Brain pericyte (primary cell): ENCODE measurements at places on chromosomes 5 and 9.

- DNase-seq = no peak
These were observed 57.4 kb downstream of the THBS4 start for GRCh38 chr5:80092486-80093107.

GRCh38 chr5:32249668-32250067 lies 63.1 kb downstream of the MTMR12 start:
- no peak for DNase-seq

GRCh38 chr5:156375895-156376495 lies 49.0 kb downstream of the SGCD start:
- no peak for DNase-seq

DNA sequence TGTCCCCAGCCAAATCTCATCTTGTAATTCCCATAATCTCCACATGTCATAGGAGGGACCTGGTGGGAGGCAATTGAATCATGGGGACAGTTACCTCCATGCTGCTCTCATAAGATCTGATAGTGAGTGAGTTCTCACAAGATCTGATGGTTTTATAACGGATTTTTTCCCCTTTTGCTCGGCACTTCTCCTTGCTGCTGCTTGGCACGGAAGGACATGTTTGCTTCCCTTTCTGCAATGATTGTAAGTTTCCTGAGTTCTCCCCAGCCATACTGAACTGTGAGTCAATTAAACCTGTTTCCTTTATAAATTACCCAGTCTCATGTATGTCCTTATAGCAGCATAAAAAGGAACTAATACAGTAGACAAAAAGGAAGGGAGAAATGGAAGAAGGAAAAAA lies 76.7 kb upstream of the CCNG1 start:
- DNase-seq = no peak

- no peak for DNase-seq
These were observed 155.0 kb downstream of the TLE1 start for GRCh38 chr9:81534138-81534875.

DNA sequence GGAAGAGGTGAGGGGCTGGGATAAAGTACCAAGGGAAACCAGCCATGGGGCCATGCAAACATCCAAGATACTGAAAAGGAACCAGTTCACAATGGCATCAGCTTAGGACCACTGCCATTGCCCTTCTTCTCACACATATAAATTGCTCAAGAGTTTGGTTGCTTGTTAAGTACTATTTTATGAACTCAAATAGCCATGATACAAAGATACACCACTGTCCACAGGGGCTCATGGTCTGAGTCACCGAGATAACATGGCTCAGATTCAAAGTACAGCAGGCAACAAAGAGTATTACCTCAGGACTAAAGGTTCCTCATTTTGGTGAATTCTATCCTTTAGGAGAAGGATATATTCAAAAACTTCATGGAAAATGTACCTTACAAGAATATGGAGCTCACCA lies 55.6 kb downstream of the FANCC start:
- no peak for DNase-seq

DNA sequence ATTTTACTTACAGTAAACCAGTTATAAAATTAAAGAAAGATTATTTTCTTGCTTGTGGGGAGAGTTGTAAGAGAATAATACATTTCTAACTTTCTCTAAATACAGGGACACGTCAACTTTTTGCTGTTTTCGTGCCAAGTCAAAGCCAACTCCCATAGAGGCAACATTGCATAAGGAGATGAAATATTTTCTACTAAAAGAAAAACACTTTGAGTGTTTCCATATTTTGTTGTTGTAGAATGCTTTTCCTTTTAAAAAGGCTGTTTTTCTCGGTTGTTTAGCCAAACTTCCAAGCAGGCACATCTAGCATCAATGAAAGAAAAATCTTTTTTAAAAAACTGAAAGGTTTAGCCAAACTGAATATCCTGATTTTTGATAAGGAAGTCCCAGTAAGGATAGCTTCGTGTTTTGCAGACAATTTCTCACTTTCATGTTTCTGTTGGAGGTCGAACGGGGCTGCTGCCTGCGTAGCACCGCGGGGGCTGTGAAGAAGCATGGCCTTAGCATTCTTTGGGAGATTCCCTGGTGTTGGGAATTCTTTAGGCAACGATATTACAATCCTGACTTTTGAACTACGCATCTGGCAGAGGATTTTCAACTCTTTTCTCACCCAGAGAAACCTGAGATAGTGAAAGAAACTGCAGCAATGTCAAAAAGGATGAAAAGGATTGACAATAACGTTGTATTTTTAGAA lies 108.1 kb upstream of the FBXL7 start:
- peak; percentile 47 for DNase-seq
